ENCODE measurements at places on chromosomes 5 and 9.

DNA sequence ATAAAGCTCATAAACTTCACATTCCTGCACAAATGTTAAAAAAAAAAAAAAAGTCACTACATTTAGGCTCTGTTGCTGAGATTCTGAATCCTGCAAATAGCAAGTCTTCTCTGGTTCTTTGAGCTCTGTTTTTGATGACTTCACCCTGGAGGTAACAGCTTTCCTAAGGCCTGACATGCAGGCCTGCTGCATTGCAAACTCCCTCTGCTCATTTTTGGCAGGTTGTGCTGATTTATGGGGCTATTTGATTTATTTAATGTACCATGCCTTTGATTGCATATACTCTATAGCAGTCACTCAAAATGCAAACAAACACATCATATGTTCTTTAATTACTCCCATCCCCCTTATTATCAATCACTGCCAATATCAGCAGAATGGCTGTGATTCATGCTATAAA, 416.1 kb upstream of the IZUMO3 start:
- H3K4me3 ChIP-seq, result no peak overlapping the region
- H3K4me1 ChIP-seq, result no peaks in the 10 kb centered on the region
- H3K27ac ChIP-seq, result no peak overlapping the region
- no peaks in the 10 kb centered on the region for H3K36me3 ChIP-seq

GRCh38 chr5:53133020-53133419, 23.5 kb upstream of the MOCS2 start:
- no peaks in the 10 kb centered on the region for H3K27me3 ChIP-seq
- H3K36me3 ChIP-seq, result no peaks in the 10 kb centered on the region
- no peak overlapping the region for H3K27ac ChIP-seq
- peaks cover 20% of the 10 kb centered on the region for H3K4me1 ChIP-seq
- no peak overlapping the region for H3K4me3 ChIP-seq

DNA sequence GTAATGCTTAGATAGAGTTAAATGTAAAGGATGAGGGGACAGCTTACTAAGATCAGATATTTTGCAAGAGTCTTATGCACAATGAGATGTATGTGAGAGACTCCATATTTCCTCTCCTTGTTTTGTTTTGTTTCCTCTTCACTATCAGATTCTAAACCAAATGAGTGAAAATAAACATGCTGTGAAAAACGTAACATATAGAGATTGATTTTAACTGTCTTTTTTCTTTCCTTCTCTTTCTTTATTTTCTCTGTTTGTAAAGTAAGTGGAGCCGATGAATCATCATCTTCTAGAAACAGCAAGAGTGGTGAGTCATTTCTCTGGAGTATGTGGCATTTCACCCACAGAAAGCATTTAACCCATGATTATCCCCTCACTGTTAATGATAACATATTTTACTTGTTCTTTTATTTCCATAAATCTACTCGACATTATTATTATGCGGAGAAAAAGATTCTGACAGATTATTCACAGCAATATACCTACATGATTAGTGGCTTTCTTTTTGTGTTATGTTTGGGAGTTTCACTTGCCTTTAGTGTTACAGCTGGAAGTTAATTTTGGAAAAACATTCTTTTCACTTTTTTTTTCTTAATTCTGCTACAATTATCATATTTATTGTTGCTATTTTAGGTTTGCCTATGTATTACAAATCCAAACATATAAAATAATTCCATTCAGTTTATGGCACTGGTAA, 2.1 kb upstream of the ANXA1 start:
- peak overlapping the region; percentile 87 for H3K27ac ChIP-seq
- peaks cover 18% of the 10 kb centered on the region for H3K27me3 ChIP-seq
- H3K4me1 ChIP-seq, result peaks cover 68% of the 10 kb centered on the region
- DNase-seq, result peak; percentile 85

GRCh38 chr5:72179028-72179815, 71.9 kb downstream of the MAP1B start:
- peak overlapping the region; percentile 67 for H3K4me3 ChIP-seq
- peak overlapping the region; percentile 94 for H3K27ac ChIP-seq
- peaks cover 46% of the 10 kb centered on the region for H3K4me1 ChIP-seq
- DNase-seq, result peak; percentile 85
- H3K27me3 ChIP-seq, result peaks cover 5% of the 10 kb centered on the region

- DNase-seq, result no peak
- H3K27me3 ChIP-seq, result peaks cover 1% of the 10 kb centered on the region
- H3K27ac ChIP-seq, result no peak overlapping the region
- no peak overlapping the region for H3K4me3 ChIP-seq
Observed at GRCh38 chr5:78701795-78702410, 53.3 kb upstream of the LHFPL2 start.

DNA sequence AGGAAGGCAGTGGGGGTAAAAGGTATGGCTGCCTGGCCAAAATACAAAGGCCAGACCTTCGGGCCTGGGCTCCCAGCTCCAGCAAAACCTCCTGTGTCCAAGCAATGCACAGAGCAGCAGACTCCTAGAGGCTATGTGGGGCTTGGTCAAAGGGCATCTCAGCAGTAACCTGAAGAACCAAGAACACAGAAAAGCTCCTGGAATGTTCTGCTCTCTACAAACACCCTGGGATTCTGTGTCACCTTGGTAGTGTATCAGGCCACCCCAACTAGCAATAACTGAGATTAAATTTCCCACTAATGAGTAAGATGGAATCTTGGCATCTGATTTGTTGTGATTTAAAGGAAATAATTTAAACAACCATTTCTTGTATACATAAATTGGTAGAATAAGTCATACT, 158.6 kb downstream of the GLIS3 start:
- H3K27me3 ChIP-seq, result no peaks in the 10 kb centered on the region
- peaks cover 91% of the 10 kb centered on the region for H3K4me1 ChIP-seq
- H3K27ac ChIP-seq, result peak overlapping the region; percentile 52
- DNase-seq, result no peak
- no peak overlapping the region for H3K4me3 ChIP-seq
